Prostate gland (tissue), 2 donors: ENCODE measurements at places on chromosomes 12 and 14. TPM values are rescaled to one million over a fixed set of nuclear protein-coding genes. Genes with fewer than 3 reads are reported as not detected.

DNA sequence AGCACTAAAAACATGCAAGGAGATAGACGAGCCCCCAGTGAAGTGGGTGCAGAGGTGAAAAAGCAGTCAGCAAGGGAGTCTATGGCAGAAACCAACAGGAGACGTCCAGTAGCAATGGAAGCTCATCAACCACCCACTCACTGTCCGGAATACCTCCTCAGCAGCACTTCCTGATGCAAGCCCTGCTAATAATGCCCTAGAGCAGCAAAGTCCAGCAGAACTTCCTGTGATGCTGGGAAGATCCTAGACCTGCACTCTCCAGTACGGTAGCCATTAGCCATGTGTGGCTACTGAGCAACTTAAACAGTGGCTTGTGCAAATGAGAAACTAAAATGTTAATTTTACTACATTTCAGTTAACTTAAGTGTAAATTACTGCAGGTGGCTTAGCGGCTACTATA, 11.0 kb downstream of the SERPINA9 start:
- no peak overlapping the region for H3K27ac ChIP-seq
- H3K27me3 ChIP-seq: no peaks in the 10 kb centered on the region
- no peaks in the 10 kb centered on the region for H3K4me1 ChIP-seq
- H3K36me3 ChIP-seq: no peaks in the 10 kb centered on the region
- DNase-seq: no peak
- H3K4me3 ChIP-seq: no peak overlapping the region

- H3K36me3 ChIP-seq: no peaks in the 10 kb centered on the region
- H3K27ac ChIP-seq: peak overlapping the region; percentile 66
- no peak for DNase-seq
- H3K4me3 ChIP-seq: no peak overlapping the region
These were observed 51.9 kb upstream of the TBX3 start for GRCh38 chr12:114735680-114736374.

GRCh38 chr12:55983232-55983842, 9.5 kb downstream of the RAB5B start:
- H3K4me1 ChIP-seq: no peaks in the 10 kb centered on the region
- H3K36me3 ChIP-seq: no peaks in the 10 kb centered on the region
- DNase-seq: no peak
- no peak overlapping the region for H3K4me3 ChIP-seq

- no peaks in the 10 kb centered on the region for H3K36me3 ChIP-seq
- no peak overlapping the region for H3K4me3 ChIP-seq
- DNase-seq: no peak
- H3K27me3 ChIP-seq: no peaks in the 10 kb centered on the region
These were observed 56.0 kb downstream of the PLCZ1 start for GRCh38 chr12:18681818-18682217.

The TAS2R7 gene
- total RNA-seq: not detected

- no peak for DNase-seq
- H3K4me1 ChIP-seq: peaks cover 5% of the 10 kb centered on the region
- H3K27me3 ChIP-seq: no peaks in the 10 kb centered on the region
- H3K36me3 ChIP-seq: no peaks in the 10 kb centered on the region
- H3K4me3 ChIP-seq: no peak overlapping the region
These were observed 209.1 kb downstream of the FOXN3 start for GRCh38 chr14:89207925-89208328.

The KCNK10 gene
- total RNA-seq: not detected

The DLGAP5 gene
- total RNA-seq: 0.73 TPM

- H3K27me3 ChIP-seq: no peaks in the 10 kb centered on the region
- peak; percentile 39 for DNase-seq
- no peak overlapping the region for H3K4me3 ChIP-seq
- H3K36me3 ChIP-seq: no peaks in the 10 kb centered on the region
- H3K27ac ChIP-seq: no peak overlapping the region
These were observed 12.6 kb upstream of the WNT5B start for GRCh38 chr12:1616233-1617066.

The MMP14 gene
- 90.4 TPM for total RNA-seq

- DNase-seq: no peak
- no peak overlapping the region for H3K27ac ChIP-seq
- no peaks in the 10 kb centered on the region for H3K27me3 ChIP-seq
- H3K4me1 ChIP-seq: no peaks in the 10 kb centered on the region
- H3K36me3 ChIP-seq: no peaks in the 10 kb centered on the region
These were observed 930 bp upstream of the MIA2 start for GRCh38 chr14:39232554-39233415.

- peak within 1 kb of the TSS; percentile 55 for H3K4me3 ChIP-seq
- no peaks in the 10 kb centered on the region for H3K27me3 ChIP-seq
- H3K4me1 ChIP-seq: no peaks in the 10 kb centered on the region
- H3K36me3 ChIP-seq: no peaks in the 10 kb centered on the region
- peak within 1 kb of the TSS; percentile 36 for H3K27ac ChIP-seq
These were observed at the start of gene PPP4R4 for GRCh38 chr14:94173885-94174603. TSS of gene PPP4R4 (plus strand) at chr14:94174322. CDS start at chr14:94174466, 144 bp downstream.
